ENCODE measurements at places on chromosomes 7 and 10. TPM values are rescaled to one million over a fixed set of nuclear protein-coding genes. Genes with fewer than 3 reads are reported as not detected.

DNA sequence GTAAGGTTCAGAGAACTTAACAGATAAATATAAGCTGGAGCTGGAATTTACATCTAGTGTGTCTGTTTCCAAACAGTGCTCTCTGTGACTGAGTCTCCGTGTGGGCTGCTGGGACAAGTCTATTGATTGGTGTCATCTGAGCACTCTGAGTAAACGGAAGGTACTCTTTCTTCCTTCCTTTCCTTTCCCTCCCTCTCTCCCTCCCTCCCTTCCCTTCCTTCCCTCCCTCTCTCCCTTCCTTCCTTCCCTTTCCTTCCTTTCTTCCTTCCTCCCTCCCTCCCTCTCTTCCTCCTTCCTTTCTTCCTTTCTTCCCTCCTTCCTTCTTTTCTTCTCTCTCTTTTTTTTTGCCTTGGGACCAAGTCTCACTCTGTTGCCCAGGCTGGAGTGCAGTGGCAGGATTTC lies 61.8 kb downstream of the ANKRD61 start:
- H3K27ac ChIP-seq = no peak overlapping the region
- no peaks in the 10 kb centered on the region for H3K36me3 ChIP-seq
- DNase-seq = no peak
- H3K4me1 ChIP-seq = no peaks in the 10 kb centered on the region
- peaks cover 12% of the 10 kb centered on the region for H3K27me3 ChIP-seq
- no peak overlapping the region for H3K4me3 ChIP-seq

DNA sequence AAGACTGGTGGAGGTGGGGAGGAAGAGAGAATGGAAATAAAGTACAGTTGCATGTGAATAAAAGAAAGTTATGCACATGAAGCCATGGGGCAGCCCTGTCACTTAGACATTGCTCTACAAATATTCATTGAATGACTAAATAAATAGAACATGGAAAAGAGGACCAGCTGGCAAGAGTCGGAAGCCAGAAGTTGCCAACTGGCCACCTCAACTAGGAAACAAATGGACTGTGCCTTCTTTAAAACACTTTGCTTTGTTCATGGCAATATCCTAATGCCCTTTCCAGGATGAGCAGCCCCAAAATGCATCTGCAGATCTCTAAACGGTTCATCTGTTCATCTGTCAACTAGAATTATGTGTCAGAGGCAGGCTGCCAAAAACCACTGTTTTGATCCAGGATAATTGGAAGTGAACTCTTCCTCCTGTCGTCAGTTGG lies 157.3 kb downstream of the NOC3L start:
- H3K4me1 ChIP-seq = peaks cover 10% of the 10 kb centered on the region
- peaks cover 2% of the 10 kb centered on the region for H3K27me3 ChIP-seq

DNA sequence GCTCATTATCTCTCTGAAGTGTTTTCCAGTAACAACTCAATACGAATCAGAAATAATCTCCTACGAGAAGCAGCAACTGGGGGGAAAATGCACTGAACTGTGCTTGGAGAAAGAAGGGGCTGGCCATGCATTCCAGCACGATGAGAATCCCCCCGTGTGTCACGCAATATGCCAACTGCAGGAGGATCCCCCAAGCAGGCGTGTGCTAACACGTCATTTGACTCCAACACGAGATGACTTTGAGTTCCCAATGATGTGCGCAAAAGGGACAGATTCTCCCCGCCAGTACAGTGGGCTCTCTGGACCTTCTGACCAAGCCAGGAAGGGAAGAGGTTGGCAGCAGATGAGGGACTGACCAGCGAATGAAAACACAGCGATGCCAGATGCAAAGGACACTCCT lies 105.5 kb downstream of the KCNMA1 start:
- H3K27ac ChIP-seq = no peak overlapping the region
- H3K27me3 ChIP-seq = no peaks in the 10 kb centered on the region
- H3K4me3 ChIP-seq = no peak overlapping the region
- no peaks in the 10 kb centered on the region for H3K4me1 ChIP-seq

DNA sequence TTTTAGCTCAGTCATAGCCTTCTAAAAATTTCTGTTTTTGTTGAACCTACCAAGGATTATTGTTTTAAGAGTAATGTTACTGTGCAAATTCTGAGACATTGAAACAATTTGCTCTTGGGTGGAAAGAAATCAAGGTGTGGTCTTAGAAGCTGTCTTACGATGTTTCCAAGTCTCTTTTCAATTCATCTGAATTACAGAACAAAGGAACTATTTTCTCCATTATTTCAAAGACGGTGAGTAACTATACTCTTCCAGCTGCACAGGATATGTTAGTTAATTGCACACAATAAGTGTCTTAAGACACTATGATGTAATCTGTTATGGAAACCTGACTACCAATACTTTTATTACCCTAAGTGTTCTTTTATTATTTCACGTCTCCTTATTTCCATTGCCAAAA lies 106.8 kb upstream of the POM121L12 start:
- no peaks in the 10 kb centered on the region for H3K27me3 ChIP-seq
- H3K4me1 ChIP-seq = no peaks in the 10 kb centered on the region
- H3K4me3 ChIP-seq = no peak overlapping the region
- H3K27ac ChIP-seq = no peak overlapping the region

MKI67 gene
- 241 TPM for total RNA-seq

Measured in activated CD4-positive, alpha-beta memory T cell treated with anti-CD3 and anti-CD28 coated beads for 36 hours (primary cell).